ENCODE measurements at places on chromosomes 11 and 22.

GRCh38 chr22:26479043-26479791 lies 4.4 kb downstream of the HPS4 start:
- no peak for DNase-seq

DNA sequence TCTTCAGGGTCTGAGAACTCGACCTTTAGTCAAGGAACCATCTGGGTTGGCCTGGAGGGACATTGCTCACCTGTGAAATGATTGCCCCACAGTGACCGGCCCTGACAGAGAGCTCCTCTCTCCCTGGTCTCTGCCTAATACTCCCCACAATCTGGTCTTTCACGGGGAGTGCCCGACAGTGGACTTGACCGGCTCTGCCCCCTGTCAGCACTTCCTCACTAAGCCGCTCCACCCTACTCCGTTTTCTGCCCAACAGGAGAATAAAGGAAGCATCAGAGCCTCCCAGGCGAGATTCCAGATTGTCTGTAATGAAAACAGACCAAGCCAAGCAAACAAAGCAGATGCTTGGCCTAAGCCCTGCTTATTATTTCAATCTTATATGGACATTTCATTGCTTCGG lies 87.8 kb downstream of the FBXO7 start:
- DNase-seq: no peak

DNA sequence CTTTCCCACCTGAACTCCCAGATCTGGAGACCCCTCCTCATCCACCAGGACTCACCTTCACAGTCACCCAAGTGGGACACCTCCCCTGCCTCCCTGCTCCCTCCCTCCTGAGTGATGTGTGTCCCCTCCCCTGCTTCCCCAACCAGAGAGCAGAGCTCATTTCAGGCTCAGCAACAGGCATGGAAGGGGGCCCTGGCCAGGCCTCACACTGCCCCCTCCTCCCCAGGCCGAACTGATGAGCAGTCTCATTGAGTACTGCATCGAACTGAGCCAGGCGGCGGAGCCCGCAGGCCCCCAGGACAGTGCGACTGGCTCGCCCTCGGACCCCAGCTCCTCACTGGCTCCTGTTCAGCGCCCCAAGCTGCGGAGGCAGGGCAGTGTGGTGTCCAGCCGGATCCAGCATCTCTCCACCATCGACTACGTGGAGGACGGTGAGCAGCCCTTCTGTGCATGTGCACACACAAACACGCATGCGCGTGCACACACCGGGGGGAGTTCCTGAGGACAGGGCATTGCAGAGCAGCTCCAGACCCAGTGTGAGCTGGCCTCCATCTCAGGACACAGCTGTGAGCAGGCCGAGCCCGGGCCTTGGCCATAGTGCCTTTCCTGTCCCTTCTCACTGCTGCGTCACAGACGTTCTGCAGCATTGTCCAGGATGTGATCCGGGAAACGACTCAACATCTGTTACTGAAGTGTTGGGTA lies 17.8 kb upstream of the NEAT1 start:
- no peak for DNase-seq

GRCh38 chr11:46222490-46223251 lies 54.8 kb upstream of the CREB3L1 start:
- DNase-seq: no peak

GRCh38 chr11:35992548-35992947 lies 48.7 kb downstream of the LDLRAD3 start:
- no peak for DNase-seq

GRCh38 chr11:57313788-57314135 lies 11.0 kb downstream of the TNKS1BP1 start:
- no peak for DNase-seq
